NCI-H2171 (cell line): ENCODE measurements at places on chromosomes 7 and 10.
A peak's percentile ranks its signal among the peaks of the same experiment; 100 is the strongest.

DNA sequence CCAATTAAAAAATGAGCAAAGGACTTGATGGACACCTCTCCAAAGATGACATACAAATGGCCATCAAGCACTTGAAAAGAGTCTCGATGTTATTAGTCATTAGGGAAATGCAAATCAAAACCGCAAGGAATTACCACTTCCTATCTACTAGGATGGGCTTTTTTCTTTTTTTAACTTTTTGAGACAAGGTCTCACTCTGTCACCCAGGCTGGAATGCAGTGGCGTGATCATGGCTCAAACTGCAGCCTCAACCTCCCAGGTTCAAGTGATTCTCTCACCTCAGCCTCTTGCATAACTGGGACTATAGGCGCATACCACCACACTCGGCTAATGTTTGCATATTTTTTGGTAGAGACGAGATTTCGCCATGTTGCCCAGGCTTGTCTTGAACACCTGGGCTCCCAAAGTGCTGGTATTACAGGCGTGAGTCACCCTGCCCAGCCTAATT is 13.6 kb downstream of the NKX1-2 start:
- DNase-seq, result no peak

DNA sequence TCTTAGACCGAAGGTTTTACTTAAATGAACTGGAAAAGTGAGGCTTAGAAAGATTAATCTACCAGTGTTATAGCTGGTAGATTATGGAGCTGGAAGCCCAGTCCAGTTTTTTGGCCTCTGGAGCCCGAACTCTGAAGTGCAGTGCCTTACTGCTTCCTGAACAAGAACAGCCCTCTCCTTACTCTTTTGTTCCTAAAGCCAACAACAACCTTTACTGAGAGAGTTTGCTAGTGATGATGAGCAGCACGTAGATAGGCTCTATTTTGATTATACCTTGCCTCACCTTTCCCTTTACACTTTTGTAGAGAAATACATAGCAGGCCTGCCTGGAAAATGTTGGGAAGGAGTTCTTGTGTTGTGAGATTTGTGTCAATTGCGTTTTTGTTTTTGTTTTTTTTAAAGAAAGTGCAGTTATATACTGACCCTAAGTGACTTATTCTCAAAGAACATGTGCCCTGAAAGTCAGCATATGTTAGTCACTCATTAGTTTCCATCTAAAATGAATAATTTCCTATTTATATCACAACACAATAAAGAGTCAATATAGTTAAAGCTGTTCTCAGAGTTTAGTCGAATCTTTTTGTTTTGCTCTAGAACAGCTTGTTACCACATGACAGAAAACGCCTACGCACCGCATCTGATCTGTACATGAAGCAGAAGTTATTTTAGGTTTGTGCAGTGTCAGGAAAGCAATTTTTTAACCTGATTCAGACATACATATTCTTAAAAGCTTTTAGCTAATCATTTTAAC is 33.0 kb downstream of the PLEKHA1 start:
- DNase-seq, result no peak

GRCh38 chr10:88461426-88461825 is 121.7 kb downstream of the RNLS start:
- no peak for DNase-seq

- DNase-seq, result no peak
These were observed 83.9 kb upstream of the PAX2 start for GRCh38 chr10:100661520-100661919.

DNA sequence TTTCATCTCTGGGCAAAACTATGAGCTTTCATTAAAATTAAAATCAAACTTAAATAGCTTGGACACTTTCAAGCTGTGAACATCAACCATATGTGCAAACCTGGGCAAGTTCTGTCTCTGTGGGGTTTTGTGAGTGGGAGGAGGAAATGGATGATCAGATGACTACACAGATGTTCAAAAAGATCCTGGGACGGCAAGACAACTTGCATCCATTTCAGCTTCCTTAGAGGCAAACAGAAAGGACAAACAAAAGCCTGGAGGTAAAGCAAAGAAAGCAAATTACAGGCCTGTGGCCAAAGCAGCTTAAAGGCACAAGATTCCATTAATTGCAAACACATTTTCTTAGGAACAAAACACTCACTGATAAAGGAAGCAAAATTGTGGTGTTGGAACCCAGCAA is 222.2 kb downstream of the NEBL start:
- no peak for DNase-seq

DNA sequence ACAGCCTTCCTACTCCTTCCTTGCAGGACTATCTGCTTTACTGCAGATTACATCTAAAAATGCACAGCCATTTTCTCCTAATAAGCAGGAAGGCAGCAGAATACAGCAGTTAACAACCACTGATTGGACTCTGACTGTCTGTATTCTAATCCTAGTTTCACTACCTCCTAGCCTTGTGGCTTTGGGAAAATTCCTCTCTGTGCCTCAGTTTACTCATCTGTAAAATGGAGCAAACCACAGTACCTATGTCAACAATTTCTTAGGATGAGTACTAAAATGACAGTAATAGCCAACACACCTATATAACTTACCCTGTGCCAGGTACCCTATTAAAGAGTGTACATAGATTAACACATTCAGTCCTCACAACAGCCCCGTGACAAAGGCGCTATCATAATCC is 89.5 kb downstream of the ELMO1 start:
- no peak for DNase-seq

DNA sequence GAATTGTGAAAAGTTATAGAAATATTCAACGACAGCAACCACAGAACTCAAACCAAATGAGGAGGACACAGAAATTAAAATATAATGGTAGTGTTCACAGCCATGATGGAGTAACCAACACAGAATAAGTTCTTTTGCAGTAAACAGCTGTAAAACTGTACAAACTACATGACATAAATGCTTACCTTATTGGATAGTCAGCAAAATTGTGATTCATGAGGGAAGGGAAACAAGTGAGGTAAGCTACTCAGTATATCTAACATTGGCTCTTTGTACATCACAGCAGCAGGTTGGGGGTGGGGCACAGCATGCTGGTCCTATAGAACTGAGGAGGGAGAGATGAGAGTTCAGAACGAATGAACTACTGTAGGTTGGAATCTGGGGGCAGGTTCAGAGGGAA is 86.4 kb downstream of the CDC14C start:
- no peak for DNase-seq

DNA sequence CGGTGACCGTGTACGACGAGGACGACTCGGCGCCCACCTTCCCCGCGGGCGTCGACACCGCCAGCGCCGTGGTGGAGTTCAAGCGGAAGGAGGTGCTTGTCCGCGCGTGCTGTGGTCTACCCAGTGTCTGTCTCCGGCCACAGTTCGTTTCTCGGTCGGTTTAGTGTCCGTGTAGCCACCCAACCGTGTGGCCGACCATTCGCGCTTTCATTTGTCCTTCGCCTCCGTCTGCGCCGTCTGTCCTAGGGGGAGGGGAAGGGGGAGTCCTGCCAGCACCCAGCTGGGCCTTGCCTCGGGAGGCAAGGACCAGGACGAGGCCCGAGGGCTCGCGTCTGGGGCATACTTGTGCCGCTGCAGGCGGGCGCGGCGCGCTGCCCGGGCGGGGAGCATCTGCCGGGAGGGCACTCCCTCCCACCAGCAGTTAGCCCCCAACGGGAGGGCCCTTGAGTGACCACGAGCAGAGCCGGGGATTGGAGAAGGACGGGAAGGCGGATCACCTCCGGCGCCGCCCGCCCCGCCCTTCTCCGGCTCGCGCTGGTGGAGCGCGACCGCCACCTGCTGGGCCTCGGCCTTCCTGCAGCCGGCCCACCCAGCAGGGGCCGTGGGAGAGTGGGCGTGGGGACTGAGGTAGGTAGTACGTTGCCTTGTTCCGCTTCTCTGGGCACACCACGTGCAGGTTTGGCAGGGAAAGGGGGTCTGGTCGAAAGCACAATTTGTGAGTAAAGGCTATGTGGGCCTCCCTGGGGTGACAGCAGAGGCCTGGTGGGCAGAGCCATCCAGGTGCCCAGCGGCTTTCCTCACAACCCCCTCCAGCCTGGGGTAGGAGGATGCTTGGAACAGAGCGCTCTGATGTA is 28.5 kb downstream of the RET start:
- peak; percentile 25 for DNase-seq

GRCh38 chr7:116802746-116803152 is 59.6 kb upstream of the CAPZA2 start:
- DNase-seq, result peak; percentile 30

DNA sequence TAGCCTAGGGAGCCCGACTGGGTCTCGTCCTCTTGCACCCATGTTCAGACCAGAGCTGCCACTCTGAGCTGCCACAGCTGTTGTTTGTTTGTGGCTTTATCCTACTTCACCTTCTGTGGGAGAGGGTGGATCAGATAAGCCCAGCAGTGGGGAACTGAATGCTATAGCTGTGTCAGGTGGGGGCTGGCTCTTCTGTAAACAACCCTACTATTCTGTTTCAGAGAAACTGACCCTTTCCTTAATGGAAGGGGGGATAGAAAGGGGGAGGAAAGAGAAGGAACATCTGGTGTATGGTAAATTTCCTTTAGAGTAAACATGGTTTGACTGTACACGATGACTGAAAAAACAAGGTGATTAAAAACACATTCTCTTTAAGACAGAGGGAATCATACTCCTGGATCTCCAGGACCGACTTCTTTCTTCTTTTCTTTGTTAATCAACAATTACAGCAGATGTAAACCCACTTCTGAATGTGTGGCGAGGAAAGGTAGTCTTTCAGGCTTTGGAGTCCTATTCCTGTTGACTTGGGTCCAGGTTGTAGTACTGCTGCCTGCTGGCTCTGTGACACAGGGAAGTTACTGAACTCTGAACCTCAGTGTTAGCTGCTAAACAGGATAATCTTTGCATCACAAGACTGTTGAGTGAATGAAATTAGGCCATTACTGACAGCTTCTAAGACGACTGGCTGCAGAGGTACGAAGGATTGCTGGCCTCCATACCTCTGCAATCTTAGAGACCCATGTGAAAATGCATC is 6.0 kb downstream of the PRXL2A start:
- peak; percentile 42 for DNase-seq

GRCh38 chr10:97372233-97372875 is 28.8 kb downstream of the RRP12 start:
- DNase-seq, result no peak

GRCh38 chr7:26198133-26198780 is 2.3 kb downstream of the HNRNPA2B1 start:
- no peak for DNase-seq

DNA sequence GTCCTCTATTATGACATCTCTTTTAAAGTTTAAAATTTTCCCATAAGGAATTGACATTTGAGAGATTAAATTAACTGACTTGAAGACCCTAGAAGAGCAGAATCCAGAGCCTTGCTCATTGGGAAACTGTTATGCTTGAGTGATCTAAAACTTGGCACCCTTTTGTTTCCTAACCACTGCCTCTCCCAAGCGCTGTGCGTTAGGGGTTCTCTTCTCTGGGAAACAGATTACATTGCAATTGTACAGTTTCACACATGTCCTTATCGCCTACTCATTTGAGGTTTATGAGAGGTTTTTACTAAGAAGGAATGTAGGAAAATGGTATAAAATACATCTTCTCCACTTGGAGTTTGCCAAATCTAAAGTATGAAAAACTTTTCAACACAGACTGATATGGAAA is 126.8 kb upstream of the AMPH start:
- DNase-seq, result no peak

- DNase-seq, result no peak
These were observed 169.0 kb upstream of the PHYHIPL start for GRCh38 chr10:59007307-59008025.

- DNase-seq, result no peak
These were observed 7.5 kb downstream of the FGFR2 start for GRCh38 chr10:121590772-121591171.

GRCh38 chr7:158489462-158490155 is 98.0 kb downstream of the PTPRN2 start:
- DNase-seq, result no peak

- DNase-seq, result no peak
These were observed 206.6 kb upstream of the SH2B2 start for GRCh38 chr7:102080019-102080433.

DNA sequence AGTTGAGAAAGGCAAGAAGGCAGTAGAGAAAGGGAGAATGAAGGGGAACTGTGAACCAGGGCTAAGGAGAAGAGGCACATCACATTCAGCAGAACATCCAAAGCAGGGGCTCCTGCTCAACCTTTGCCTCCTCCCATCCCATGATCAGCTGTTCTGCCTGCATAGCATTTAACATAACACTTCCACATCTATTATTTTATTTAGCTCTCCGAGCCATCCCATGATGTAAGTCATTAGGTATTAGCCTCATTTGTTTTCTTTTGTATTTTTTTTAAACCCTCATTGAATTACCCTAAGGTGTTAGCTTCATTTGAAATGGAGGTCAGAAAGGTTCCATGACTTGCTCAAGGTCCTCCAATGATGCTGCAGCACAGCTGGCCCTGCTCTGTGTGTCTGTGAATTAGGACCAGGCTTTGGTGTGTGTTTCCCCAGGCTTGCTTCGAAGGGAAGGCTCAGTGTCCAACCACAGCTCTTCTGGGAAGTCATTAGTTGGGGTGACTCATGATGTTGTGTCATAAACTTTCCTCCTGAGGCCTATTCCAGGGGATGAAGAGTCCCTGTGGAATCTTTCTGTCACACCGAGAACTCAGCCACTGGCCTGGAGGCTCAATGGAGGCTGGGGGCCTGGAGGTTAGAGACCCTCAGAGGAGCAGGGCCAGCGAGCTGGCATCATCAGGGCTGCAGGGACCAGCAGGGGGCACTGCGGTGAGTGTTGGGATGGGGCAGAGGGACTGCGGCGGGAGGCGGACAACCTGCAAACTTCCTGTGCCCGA is 16.5 kb downstream of the NPFFR1 start:
- no peak for DNase-seq

DNA sequence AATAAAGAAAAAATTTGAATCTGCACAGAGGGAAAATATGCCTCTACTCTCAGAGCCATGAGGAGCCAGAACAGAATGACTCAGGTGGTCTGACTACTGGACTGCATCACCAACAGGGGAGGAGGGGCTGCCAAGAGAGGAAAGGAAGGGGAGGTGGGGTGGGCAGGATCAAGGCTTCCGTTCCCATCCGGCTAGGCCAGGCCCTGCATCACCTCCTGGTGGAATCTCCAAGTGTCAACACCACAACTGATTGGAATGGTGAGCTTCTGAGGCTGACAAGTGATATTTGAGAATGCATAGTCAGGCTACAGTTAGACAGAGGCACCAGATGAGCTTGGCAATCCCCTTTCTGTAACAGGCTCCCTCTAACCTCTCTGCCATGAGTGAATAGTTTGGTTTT is 10.4 kb upstream of the GPR26 start:
- no peak for DNase-seq

- DNase-seq, result peak; percentile 43
These were observed 12.3 kb upstream of the MYPN start for GRCh38 chr10:68096913-68097516.

- DNase-seq, result no peak
These were observed 1.1 kb upstream of the LBX1 start for GRCh38 chr10:101230183-101230917.

GRCh38 chr7:142138996-142139395 is 27.5 kb downstream of the MGAM2 start:
- DNase-seq, result no peak
